ENCODE measurements at places on chromosomes 2 and 18. TPM values are rescaled to one million over a fixed set of nuclear protein-coding genes. Genes with fewer than 3 reads are reported as not detected.

DNA sequence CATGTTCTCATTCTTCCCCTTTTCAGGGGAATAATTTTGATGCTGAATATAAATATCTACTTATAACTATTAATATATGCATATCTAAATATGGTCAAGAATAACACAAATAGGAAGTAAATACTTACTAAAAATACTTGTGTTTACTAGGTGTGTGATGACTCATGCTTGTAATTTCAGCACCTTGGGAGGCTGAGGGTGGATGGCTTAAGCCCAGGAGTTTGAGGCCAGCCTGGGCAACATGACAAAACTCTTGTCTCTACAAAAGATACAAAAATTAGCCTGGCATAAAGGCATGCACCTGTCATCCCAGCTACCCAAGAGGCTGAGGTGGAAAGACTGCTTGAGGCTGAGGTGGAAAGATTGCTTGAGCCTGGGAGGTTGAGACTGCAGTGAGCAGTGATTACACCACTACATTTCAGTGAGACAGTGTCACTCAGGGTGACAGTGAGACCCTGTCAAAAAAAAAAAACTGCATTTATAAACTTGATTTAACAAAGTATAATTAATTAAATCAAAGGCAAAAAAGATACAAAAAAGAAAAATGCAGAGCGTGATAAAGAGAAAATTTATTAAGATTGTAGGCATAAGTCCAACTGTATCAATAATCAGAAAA is 703.1 kb upstream of the VRK2 start:
- H3K36me3 ChIP-seq: no peaks in the 10 kb centered on the region
- H3K4me3 ChIP-seq: no peak overlapping the region
- no peaks in the 10 kb centered on the region for H3K4me1 ChIP-seq
- H3K27me3 ChIP-seq: no peaks in the 10 kb centered on the region
- DNase-seq: no peak

DNA sequence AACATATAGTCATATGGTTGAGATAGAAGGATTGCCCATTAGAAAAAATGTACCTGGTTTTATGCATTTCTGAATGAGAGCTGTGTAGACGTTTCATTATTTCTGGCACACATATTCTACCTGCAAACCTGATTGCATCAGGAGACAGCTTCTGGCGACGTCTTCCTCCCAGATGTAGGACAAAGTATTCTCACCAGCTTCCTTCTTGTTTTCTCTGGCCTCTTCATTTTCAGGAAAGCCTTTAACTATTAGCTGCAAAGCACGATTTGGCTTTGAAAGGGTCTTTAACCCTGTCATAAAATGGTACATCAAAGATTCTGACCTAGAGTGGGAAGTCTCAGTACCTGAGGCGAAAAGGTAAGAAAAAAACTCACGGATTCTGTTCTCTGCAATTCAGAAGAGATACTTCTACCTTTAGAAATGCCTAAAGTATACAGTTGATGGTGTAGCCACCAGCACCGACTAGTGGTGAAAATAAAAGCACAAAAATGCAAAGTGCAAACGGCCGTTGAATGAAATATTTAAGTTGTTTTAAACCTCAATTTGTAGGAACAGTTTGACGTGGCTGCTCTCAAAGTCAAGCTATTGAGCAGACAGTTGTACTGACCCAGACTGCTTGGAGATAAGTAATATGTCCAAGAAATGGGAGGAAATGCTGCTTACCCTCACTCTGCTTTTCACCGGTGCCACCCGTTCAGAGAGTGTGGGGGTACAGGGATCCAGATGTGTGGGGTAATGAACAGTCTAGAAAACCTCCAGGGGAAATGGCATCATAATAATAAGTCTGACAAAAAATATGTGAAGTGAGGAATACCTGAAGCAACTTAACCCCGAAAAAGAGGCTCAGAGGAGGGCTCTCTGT is 20.2 kb downstream of the IL18RAP start:
- no peak overlapping the region for H3K27ac ChIP-seq
- H3K27me3 ChIP-seq: peaks cover 7% of the 10 kb centered on the region
- H3K4me3 ChIP-seq: no peak overlapping the region
- no peak for DNase-seq
- no peaks in the 10 kb centered on the region for H3K36me3 ChIP-seq

DNA sequence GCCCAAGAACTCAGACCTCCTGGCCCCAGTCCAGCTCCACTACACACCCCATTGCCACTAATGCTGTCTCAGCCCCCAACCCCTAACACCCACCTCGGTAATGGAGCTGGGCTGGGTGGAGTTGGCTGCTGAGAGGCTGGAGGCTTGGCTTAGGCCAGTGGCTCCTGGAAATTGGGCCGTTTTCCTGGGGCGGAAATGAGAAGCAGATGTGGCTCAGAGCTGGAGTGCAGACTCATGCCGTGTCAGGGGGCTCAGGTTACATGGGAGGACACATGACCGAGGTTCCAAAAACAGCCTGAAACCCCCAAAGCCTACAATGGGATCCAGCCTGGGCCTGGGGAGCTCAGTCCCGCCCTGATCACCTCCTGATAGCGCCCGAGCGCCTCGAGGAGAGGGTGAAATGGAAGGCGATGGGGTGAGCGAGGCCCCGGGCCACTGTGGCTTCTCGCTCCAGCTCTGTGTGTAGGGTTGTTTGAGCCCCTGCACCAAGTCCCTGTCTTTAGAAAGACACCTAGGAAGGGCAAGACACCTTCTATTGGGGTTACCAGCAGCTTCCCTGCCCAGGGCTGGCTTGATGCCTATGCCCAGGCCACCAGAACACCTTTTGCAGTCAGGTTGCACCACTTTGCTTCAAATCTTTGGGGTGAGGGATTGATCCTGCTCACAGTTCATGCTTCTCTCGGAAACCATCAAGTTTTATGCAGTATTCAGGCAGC is 175.7 kb upstream of the HAAO start:
- peaks cover 37% of the 10 kb centered on the region for H3K4me1 ChIP-seq
- H3K4me3 ChIP-seq: no peak overlapping the region
- H3K27ac ChIP-seq: peak overlapping the region; percentile 72
- DNase-seq: peak; percentile 74
- no peaks in the 10 kb centered on the region for H3K27me3 ChIP-seq
- H3K36me3 ChIP-seq: no peaks in the 10 kb centered on the region

- no peaks in the 10 kb centered on the region for H3K27me3 ChIP-seq
- no peaks in the 10 kb centered on the region for H3K36me3 ChIP-seq
- no peak overlapping the region for H3K27ac ChIP-seq
- H3K4me1 ChIP-seq: peaks cover 8% of the 10 kb centered on the region
- no peak overlapping the region for H3K4me3 ChIP-seq
These were observed 175.7 kb downstream of the ETAA1 start for GRCh38 chr2:67572721-67573435.

DNA sequence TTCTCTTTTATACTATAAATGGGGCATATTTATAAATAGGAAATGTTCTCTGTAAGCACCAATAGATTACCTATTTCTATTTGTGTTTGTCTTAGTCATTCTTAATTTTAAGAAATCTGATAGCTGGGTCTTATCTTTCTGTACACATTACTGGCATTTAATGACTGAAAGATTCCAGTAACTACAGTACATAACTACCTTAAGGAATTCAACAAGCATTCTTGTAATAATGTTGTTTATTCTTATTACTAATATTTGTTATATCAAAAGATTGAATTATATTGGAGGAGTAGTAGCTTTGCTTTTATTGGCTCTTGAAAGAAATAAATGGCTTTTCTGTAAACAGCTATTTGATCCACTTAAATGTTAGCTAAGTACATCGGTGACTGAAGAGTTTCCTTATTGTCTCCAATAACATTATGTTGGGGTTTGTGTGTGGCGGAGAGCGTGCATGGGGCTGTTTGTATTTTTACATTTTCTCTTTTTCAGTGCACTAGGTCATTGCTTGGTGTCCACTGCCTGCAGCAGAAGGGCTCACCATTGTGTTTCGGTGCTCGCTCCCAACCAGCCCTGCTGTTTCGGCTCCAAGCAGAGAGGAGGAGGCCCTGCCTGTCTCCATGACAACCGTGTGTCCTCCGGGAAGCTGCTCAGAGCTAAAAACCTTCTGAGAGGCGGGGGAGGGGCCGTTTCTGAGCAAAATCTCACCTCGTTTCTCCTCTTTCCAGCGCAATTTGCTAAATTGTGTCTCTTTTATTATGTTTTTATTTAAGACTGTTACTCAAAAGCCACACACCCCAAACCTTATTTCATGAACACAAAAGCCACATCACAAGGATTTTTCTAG is 112.5 kb upstream of the SLC38A11 start:
- peaks cover 10% of the 10 kb centered on the region for H3K4me1 ChIP-seq
- H3K27ac ChIP-seq: no peak overlapping the region
- peak; percentile 40 for DNase-seq
- peak overlapping the region; percentile 42 for H3K4me3 ChIP-seq
- H3K36me3 ChIP-seq: no peaks in the 10 kb centered on the region

- H3K27me3 ChIP-seq: no peaks in the 10 kb centered on the region
- H3K36me3 ChIP-seq: no peaks in the 10 kb centered on the region
- no peak for DNase-seq
- no peak overlapping the region for H3K27ac ChIP-seq
- peaks cover 8% of the 10 kb centered on the region for H3K4me1 ChIP-seq
These were observed 6.9 kb upstream of the KIF3C start for GRCh38 chr2:25989154-25989553.

- peaks cover 61% of the 10 kb centered on the region for H3K4me1 ChIP-seq
- peak within 1 kb of the TSS; percentile 98 for H3K27ac ChIP-seq
- H3K27me3 ChIP-seq: no peaks in the 10 kb centered on the region
- peak within 1 kb of the TSS; percentile 94 for H3K4me3 ChIP-seq
These were observed at the start of gene MGAT4A for GRCh38 chr2:98731041-98731893. Gene MGAT4A, minus strand, starts transcription at chr2:98731132. Its CDS starts 4,800 bp downstream, at chr2:98726332.

- no peaks in the 10 kb centered on the region for H3K4me1 ChIP-seq
- H3K36me3 ChIP-seq: no peaks in the 10 kb centered on the region
- DNase-seq: no peak
- H3K4me3 ChIP-seq: no peak overlapping the region
- no peaks in the 10 kb centered on the region for H3K27me3 ChIP-seq
- no peak overlapping the region for H3K27ac ChIP-seq
These were observed 349.6 kb downstream of the ARL6IP6 start for GRCh38 chr2:153068052-153068451.

GRCh38 chr2:85708641-85709040 is 14.5 kb downstream of the GNLY start:
- H3K27ac ChIP-seq: peak overlapping the region; percentile 94
- H3K4me1 ChIP-seq: peaks cover 81% of the 10 kb centered on the region
- no peak overlapping the region for H3K4me3 ChIP-seq
- no peak for DNase-seq
- no peaks in the 10 kb centered on the region for H3K27me3 ChIP-seq

DNA sequence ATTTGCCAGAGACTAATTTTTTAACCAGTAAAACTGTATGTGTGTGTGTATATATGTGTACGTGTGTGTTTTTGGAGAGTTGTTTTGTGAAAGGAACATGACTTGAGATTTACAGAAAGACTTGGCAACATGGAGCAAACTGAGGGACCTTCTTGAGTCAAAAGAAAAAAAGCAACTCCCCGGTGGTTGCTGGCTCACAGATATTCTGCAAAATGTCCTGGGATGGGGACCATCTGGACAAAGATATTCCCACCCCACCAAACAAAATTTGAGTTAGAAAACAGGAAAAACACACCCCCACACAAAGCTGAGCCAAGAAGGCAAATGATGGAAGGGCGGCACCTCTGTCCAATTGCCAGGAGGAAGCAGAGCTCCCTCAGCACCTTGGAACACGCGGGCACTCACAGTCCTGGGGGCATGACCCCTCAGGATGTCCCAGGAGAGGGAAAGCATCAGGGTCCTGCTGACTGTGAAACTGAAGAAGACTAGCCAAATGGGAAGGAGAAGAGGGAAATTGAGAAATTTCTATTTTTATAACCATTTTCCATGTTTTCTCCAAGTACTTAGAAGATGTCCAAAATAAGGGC is 290.2 kb upstream of the ACVR2A start:
- peak overlapping the region; percentile 74 for H3K27ac ChIP-seq
- peak overlapping the region; percentile 17 for H3K4me3 ChIP-seq
- H3K27me3 ChIP-seq: no peaks in the 10 kb centered on the region
- H3K4me1 ChIP-seq: peaks cover 27% of the 10 kb centered on the region
- no peaks in the 10 kb centered on the region for H3K36me3 ChIP-seq

DNA sequence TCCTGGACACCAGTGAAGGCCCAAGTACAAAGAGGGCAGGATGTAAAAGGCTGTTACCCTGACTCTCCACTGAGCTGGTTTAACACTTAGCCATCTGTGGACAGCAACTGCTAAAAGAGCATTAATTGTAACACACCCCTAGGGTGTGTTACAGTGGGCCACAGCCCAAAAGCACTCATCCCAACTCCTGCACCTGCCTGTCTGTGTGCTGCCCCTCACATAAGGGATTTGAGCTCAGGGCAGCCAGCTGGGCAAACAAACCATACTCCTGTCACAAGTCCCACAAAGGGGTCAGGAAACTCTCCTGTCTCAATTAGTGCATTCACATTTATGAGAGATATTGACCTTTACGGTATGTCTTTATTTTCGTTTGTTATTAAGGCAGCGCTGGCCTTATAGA is 833.1 kb upstream of the NXPH2 start:
- no peaks in the 10 kb centered on the region for H3K36me3 ChIP-seq
- DNase-seq: no peak
- no peak overlapping the region for H3K4me3 ChIP-seq
- H3K4me1 ChIP-seq: no peaks in the 10 kb centered on the region
- no peaks in the 10 kb centered on the region for H3K27me3 ChIP-seq
- H3K27ac ChIP-seq: no peak overlapping the region

- H3K4me1 ChIP-seq: peaks cover 26% of the 10 kb centered on the region
- DNase-seq: peak; percentile 90
- no peaks in the 10 kb centered on the region for H3K27me3 ChIP-seq
- H3K36me3 ChIP-seq: no peaks in the 10 kb centered on the region
- no peak overlapping the region for H3K4me3 ChIP-seq
- peak overlapping the region; percentile 82 for H3K27ac ChIP-seq
These were observed 30.2 kb downstream of the GLI2 start for GRCh38 chr2:120765678-120766469.

DNA sequence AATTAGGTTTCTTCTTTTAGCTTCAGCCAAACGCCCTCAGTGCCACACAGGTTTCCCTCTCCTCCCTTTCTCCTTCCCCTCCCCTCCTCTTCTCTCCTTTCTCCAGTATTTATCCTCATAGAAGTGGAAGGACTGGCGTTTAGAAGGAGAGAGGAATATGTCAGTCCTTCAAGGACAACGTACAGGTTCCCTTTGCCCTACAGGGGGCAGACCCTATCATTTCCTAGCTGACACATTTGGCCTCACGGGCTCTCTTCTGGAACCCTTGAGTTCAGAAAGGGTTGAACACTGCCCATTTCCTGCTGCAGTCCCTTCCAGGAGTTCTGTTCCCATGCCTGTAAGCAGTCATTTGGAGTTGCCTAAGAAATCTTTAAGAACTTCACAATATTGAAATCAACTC is 46.1 kb downstream of the CDCA7 start:
- no peak overlapping the region for H3K4me3 ChIP-seq
- peaks cover 14% of the 10 kb centered on the region for H3K4me1 ChIP-seq
- no peak for DNase-seq
- no peaks in the 10 kb centered on the region for H3K36me3 ChIP-seq

- no peak for DNase-seq
- no peaks in the 10 kb centered on the region for H3K27me3 ChIP-seq
- no peak overlapping the region for H3K4me3 ChIP-seq
- peaks cover 15% of the 10 kb centered on the region for H3K4me1 ChIP-seq
- no peaks in the 10 kb centered on the region for H3K36me3 ChIP-seq
These were observed 253.8 kb downstream of the AFF3 start for GRCh38 chr2:99888617-99889016.

The GALNT13 gene
- total RNA-seq: 0.19 TPM

The TCF4 gene
- total RNA-seq: 58.9 TPM

The CFAP221 gene
- 1.0 TPM for total RNA-seq

The PRLH gene
- total RNA-seq: not detected

All from left ventricle myocardium inferior (tissue), 1 donor.